T-helper 2 cell treated with Interferon-gamma antibody and Interleukin-4, amounts not matched to agents 5 μg/mL and 100 μg/mL, for 36 hours (primary cell): ENCODE measurements at places on chromosomes 2 and 18.
A peak's percentile ranks its signal among the peaks of the same experiment; 100 is the strongest.

GRCh38 chr2:132863961-132864360 is 194.0 kb upstream of the LYPD1 start:
- no peak for DNase-seq

- no peak for DNase-seq
These were observed 586.3 kb downstream of the PLCL1 start for GRCh38 chr2:198390670-198391069.

DNA sequence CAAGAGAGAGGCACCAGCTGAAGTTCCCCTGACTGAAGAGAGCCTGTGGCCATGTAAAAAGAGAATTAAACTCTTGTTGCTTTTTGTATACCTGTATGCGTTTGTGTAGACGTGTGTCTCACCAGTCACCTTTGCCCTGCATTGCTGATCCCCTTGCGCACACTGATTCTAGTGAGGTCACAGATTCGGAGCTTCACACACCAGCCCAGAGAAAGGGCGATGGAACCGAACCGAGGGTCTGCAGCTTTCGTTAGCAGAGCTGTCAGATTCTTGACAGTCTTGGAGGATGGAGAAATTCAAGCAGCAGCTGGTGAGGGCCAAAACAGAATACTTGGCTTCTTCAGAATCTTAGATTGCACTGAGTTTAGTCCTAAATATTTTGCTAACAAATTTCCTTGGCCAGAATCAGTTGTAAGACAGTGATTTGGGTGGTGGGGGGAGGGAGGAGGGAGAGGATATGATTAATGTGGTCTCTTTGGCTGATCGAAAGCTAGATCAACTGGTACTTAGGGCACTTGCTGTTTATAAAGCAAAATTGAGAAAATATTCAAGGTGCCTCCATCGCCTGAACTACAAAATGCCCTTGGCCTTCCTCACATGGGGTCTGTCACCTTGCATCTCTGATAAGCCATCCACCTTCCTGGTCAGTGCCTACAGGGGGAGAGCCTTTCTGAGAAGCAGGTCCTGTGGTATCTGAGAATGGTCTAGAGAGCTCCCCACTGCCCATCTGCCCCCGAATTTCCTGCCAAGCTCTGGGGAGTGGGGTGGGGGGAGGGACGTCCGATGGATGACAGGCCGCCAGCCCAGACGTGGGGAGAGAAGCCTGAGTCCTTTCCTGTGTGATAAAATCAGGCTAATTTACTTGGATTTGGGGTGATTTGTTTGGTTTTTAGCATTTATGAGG is 123.5 kb downstream of the CABLES1 start:
- DNase-seq = no peak

- no peak for DNase-seq
These were observed 93.4 kb downstream of the AGAP1 start for GRCh38 chr2:235587202-235587601.

- DNase-seq = no peak
These were observed 25.1 kb downstream of the STEAP3 start for GRCh38 chr2:119248751-119249150.

- DNase-seq = no peak
These were observed 143.9 kb upstream of the FN1 start for GRCh38 chr2:215579809-215580208.

GRCh38 chr18:58540381-58540943 is 88.4 kb downstream of the ALPK2 start:
- DNase-seq = no peak

DNA sequence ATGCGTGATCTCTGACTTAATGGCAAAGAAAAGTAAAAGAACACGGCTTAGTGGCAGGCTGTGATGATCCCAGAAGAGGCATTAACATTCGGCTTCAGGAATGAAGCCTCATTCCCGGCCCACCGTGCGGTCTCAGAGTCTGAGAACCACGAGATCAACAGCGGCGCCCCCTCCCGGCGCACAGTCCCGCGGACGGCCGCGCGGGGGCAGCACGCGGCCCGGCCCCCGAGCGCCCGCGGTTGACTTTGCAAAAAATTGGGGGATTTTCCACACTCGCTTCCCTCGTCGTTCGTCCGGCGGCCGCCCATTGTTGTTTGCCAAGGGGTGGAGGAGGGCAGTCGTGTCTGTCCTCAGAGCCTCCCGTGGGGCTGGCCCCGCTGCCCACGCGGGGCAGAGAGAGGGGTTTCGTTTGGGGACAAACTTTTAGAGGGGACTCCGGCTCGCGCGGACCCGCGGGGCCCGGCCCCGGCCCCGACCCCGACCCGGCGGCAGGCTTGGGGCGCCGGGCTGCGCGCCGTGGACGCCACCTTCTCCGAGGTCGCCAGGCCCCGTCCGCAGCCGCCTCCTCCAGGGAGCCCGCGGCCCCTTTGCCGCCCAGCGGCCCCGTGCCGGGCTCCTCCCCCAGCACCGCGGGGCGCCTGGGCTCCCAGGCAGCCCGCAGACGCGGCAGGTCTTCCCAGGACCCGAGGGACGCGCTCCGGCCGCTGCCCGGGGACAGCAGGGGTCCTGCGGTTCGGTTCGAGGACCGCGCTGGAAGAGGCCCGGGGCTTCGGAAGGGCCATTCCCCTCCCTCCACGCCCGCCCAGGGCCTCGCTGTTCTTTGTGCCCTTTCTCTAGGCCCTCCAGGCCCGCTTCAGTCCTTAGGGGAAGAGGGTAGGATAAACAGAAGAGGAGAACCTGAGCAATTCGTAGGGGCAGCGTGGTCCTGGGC is 3.4 kb upstream of the HS6ST1 start:
- peak; percentile 81 for DNase-seq

- DNase-seq = no peak
These were observed 566 bp upstream of the POLI start for GRCh38 chr18:54268751-54269150.

GRCh38 chr2:1049691-1050090 is 99.0 kb downstream of the SNTG2 start:
- no peak for DNase-seq

DNA sequence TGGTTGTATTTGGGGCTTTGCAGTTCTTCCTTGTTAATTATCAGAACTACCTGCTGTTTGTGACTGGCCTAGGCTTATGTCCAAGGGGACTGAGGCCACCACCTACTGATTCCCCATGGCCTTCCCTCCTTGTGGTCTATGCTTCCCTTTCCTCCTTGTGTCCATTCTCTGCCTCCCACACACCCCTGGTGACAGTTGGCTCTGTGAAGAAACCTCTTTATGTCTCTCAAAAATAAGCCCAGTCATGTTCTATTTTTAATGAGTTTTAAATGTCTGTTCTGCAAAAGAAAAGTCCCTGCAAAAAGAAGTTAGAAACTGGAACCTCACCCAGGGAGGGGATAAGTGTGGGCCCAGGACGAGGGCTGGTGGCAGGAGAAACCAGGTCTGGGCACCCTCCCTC is 105.0 kb downstream of the SMC6 start:
- no peak for DNase-seq

DNA sequence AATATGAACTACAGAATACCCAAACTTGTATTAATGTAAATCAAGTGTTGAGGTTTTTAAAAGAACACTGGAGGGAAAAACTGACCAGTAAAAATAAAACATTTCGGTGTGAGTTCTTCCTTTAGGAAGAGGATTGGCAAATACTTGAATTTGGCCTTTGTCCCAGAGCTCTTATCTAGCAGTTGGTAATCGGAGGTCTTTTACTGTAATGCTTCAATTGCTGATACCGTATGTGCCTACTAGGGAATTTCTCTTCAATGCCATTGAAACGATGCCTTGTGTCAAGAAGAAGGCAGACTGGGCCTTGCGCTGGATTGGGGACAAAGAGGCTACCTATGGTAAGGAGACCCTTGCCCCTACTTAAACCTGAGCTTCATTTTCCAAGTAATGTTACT is 4.1 kb downstream of the RRM2 start:
- no peak for DNase-seq

- no peak for DNase-seq
These were observed 36.9 kb upstream of the PTMA start for GRCh38 chr2:231671270-231672050.

- no peak for DNase-seq
These were observed 102.0 kb upstream of the PXDN start for GRCh38 chr2:1846046-1847015.

GRCh38 chr2:16226943-16227664 is 286.8 kb downstream of the MYCN start:
- no peak for DNase-seq

DNA sequence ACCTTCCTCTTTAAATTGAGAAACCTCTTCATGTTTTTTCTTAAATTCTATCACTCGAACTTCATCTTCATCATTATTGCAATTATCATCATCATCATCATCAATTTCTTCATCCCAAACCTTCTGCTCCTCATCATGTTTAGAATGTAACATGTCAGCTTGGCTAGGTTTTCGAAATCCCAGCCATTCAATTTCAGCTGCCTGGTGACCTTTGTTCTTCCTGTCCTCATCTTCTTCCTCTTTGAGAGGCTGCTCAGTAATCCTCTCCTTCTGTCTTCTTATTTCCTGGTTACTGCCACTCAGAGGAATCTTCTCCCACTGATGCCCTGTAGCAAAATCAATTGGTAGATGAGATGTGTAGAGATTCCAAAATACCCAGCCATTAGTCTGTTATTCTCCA is 4.2 kb downstream of the ERMN start:
- no peak for DNase-seq

DNA sequence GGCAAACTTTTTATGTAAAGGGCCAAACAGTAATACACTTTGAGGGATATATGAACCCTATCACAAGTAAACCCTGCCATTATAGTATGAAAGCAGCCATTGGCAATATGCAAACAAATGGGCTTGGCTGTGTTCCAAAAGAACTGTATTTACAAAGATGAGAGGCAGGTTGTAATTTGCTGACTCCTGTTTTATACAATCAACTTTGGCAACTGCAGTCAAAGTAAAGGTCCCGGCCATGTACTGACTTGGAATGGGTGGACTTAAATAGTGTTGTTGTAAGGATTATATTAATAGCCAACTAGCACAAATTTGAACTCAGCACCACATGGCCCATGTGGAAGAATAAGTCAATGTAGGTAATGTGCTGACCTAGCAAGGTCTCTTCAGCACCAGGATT is 223.4 kb downstream of the WDPCP start:
- DNase-seq = no peak

GRCh38 chr2:207801259-207801658 is 31.6 kb upstream of the FZD5 start:
- no peak for DNase-seq

DNA sequence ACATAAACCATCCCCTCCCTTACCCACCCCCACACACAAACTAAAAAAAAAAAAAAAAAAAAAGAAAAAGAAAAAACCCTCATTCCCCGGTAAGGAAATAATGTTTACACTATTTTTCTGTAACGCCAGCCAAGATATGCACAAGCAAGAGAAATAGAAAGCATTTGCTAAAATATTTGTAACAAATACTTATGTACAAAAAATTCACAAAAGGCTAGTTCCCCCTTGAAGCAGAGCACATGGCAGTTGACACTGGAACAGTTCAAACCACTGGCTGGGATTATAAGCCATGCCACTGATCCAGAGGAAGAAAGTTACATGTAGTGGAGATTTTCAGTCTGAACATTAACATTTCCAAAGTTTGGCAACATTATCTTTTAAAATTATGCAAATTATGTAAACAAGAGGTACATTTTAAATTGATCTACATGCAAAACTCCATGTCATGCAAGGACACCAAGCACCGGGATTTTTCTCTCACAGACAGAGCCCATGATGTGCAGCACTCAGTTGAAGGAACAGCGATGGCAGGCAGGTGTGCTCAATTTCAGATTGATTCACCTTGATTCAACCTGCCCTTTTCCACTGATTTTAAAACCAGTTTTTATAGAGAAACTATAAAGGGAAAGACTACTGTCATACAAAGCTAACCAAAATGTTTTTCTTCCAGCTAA is 21.4 kb downstream of the PNO1 start:
- no peak for DNase-seq

DNA sequence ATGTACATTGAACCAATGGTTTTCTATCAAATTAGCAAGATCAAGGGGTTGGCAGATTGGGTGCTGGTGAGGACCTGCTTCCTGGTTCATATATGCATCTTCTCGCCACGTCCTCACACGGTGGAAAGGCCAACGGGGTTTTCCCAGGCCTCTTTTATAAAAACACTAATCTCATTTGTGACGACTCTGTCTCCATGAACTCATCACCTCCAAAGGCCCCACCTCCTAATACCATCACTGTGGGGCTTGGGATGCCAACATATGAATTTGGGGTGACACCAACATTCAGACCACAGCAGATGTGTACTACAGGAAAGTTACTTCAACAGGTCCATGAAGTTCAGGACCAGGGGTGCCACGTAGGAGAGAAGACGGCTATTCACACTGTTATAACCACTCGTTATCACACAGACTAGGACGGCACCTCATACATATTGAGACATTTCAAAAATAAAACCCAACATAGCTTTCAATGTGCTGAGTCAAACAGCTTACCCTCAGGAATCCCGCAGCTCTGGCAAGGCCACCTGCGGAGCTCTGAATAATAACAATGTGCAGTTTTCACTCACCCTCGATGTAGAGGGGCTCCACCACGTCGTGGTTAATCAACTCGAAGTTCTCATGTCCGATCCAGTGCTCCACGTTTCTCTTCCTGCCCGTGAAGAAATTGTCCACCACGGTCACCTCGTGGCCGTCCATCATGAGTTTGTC is 49.3 kb downstream of the UXS1 start:
- DNase-seq = no peak

DNA sequence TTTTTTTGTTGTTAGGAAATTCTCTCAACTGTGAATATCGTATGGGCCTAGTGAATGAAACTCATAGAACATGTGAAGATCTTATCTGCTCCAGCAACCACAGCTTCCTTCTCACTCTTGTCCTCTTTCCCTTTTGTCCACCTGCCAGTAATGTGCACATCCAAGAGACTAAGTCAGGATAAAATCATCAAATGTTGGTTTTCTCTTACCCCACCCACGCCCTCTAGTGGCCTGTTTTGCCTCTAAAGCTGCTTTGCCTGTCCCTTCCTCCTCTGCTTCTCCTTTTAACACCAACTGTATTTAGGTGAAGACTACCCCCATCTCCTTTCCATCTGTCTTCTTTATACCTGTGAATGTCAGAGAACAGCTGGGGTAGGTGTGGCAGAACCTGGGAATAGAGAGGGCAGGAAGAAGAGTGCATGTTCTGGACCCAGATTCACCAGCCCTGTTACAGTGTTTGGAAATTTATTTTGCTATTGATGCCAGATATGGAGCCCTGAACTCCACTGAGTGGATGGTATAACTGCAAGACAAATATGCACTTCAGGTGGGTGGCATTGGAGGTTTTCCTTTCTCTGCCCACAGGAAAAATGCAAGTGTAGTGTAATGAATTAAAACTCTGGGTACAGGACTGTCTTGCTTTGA is 8.4 kb upstream of the MGAT5 start:
- peak; percentile 49 for DNase-seq

- DNase-seq = no peak
These were observed 7.5 kb upstream of the RIT2 start for GRCh38 chr18:43122955-43123354.

DNA sequence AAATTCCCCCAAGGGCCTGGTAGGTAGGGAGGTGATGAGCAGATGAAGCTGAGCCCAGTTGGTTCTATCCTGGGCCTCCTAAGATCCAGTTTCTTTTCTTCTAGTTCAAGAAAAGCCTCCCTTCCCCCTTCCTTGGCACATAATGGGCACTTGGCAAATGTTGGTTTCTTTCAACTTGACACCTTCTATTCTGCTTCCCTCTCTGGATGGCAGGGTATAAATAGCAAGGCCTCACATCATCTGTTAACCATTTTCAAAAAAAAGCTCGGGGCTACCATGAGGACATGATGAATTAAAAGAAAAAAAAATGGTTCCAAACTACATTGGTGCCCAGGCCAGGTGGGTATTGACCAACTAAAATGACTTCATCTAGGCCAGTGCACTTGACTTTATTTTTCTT is 29.9 kb downstream of the CTAGE1 start:
- DNase-seq = no peak

- DNase-seq = no peak
These were observed 54.2 kb upstream of the POMC start for GRCh38 chr2:25222477-25223121.

GRCh38 chr2:234422273-234422732 is 74.6 kb downstream of the ARL4C start:
- DNase-seq = no peak
